Lung microvascular endothelial cell (primary cell): ENCODE measurements at places on chromosomes 2 and 18.

GRCh38 chr2:41950666-41950960 is 97.2 kb upstream of the PKDCC start:
- DNase-seq: no peak

- peak; percentile 41 for DNase-seq
Observed at GRCh38 chr2:241268306-241268705, 47.2 kb downstream of the HDLBP start.

DNA sequence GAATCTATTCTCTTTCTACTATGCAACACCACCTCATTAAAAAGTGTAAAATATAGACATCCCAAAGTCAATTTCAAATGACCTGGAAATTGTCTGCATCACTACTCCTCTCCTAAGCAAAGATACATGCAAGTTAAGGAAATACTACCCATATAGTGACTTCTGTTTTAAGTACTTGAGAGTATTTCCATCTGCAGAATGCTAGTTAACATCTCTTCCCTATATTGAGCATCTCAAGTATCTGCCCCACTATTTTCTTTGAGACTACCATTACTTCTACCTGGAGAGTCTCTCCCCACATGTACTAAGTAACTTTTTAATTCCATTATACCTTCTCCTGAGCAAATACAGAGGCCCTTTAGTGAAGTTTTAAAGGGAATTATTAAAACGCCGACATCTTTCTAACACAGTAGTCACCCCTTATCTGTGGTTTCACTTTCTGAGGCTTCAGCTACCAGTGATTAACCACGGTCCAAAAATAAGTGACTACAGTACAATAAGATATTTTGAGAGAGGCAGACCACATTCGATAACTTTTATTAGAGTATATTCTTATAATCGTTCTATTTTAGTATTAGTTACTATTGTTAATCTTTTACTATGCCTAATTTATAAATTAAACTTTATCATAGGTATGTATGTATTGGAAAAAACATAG is 21.8 kb downstream of the CWC22 start:
- DNase-seq: no peak

GRCh38 chr18:49491857-49492693 is 5.0 kb upstream of the C18orf32 start:
- peak; percentile 99 for DNase-seq

DNA sequence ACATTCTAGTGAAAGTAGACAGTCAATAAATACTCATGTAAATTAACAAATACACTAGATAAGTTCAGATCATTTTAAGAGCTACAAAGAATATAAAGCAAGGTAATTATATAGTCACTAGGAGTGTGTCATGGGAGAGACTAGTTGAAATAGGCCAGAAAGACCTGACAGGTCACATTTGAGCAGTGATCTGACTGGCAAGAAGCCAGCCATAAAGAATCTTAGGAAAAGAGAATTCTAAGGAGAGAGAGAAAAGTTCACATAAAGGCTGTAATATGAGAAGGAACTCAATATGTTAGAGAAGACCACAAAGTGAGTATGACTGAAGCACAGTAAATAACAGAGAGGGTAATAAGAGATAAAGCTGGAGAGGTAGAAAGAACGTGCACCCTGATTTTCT is 31.2 kb downstream of the VSNL1 start:
- no peak for DNase-seq

- DNase-seq: no peak
Observed at GRCh38 chr2:10757814-10758286, 36.4 kb downstream of the ATP6V1C2 start.

DNA sequence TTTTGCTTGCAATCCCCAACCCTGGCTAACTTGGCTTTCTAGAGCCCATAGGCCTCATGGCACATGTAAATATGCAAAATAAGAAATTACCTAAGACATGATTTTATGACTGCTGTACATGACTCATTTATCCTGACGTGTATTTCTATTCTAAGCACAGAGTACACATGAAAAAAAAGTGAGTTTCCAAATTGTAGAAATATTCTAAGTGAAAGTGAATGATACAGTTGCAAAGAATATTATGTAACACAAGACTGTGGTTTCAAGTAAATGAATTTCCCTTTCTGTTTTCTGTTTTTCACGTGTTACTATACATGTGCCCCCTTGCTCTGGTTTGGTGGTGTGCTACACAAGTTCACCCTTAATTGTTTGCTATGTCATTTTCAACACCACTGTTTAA is 162.4 kb downstream of the LRP1B start:
- no peak for DNase-seq

- DNase-seq: no peak
Observed at GRCh38 chr2:232541961-232542714, 2.6 kb downstream of the CHRNG start.

DNA sequence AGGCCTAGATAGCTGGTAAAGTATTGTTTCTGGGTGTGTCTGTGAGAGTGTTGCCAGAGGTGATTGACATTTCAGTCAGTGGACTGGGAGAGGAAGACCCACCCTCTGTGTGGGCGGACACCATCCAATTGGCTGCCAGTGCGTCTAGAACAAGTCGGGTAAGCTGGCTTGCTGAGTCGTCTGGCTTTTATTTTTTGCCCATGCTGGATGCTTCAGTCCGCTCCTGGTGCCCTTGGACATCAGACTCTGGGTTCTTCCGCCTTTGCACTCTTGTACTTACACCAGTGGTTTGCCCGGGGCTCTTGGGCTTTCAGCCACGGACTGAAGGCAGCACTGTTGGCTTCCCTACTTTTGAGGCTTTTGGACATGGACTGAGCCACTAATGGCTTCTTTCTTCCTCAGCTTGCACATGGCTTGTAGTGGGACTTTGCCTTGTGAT is 24.3 kb downstream of the DIS3L2 start:
- no peak for DNase-seq

- DNase-seq: peak; percentile 98
Observed at GRCh38 chr18:3595369-3596273, 145.6 kb downstream of the TGIF1 start.

DNA sequence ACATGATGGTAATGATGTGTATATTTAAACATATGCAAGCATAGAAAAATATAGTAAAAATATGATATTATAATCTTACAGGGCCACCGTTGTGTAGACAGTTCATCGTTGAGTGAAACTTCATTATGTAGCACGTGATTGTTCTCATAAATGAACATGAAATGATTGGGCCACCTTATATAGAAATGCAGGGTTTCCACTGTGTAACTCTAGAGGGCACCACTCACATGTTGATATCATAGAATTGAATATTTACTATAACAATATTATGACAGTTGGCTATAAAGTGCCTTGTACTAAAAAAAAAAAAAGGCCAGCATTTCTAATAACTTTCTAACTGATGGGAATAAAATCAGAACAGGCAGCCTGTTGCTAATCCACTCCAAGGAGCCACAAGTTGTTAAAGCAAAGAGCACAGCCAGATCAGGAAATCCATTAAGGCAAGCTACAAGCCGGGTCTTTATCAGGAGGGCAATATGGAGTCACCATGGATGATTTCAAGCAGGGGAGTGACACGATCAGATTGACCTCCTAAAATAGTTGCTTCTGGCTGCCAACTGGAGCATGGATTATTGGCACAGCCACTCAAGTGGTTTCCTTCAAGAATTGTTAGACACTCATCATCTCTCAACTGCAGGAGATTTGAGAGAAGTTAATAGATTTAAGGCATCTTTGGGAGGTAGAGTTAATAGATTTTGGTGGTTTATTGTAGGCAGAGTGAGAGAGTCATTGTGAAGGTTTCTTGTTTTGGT is 16.7 kb downstream of the IL1F10 start:
- peak; percentile 17 for DNase-seq

DNA sequence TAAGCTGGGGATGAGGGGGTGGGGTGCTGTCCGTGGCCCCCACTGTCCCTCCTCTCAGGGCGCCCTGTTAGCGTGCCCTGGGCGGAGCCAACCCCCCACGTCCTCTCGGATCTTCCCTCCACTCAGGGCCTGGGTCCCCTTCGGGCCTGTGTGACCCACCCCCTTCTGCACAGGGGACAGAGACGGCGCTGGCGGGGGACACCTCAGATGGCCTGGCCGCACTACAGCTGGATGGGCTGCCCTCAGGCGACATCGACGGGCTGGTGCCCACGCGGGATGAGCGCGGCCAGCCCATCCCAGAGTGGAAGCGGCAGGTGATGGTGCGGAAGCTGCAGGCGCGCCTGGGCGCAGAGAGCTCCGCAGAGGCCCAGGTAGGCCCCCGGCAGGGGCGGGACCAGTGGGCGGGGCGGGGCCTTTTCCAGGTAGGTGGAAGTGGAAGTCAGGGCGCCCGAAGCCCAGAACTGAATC is 9.9 kb upstream of the KLHL30 start:
- DNase-seq: no peak

- peak; percentile 16 for DNase-seq
Observed at GRCh38 chr2:715854-716560, 38.8 kb upstream of the TMEM18 start.

DNA sequence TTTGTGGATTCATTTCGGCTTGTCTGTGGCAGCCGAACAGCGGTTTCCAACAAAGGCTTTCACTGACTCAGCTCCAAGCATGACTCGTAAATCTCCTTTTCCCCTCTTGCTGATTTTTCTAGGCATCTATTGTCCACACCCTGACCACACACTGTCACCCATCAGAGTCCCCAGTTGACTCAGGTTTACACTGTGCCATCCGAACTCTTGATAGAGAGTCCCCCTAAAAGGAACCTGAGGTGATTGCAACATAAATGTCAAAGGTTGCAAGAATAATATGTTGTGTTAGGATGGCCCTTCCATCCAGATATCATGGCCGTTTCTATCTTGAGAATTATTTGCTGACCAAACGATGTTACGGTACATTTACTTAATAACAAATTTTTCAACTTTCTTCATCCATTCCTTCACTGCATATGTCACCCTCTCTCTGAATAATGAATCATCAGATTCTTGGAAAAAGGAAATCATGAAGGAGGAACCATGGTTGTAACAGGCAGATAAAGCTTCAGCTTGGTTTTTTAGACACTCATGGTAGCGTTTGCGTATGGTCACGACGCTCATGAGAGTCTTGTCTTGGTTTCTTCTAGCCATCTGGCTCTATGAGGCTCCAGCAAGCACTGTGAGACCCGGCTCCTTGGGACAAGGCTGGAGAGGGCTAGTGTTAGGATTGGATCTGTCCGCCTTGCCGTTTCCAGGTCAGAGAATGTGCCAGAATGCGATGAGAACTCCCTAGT is 72.1 kb downstream of the NPAS2 start:
- peak; percentile 58 for DNase-seq

GRCh38 chr2:141021109-141021508 is 1109.7 kb downstream of the LRP1B start:
- DNase-seq: peak; percentile 86

DNA sequence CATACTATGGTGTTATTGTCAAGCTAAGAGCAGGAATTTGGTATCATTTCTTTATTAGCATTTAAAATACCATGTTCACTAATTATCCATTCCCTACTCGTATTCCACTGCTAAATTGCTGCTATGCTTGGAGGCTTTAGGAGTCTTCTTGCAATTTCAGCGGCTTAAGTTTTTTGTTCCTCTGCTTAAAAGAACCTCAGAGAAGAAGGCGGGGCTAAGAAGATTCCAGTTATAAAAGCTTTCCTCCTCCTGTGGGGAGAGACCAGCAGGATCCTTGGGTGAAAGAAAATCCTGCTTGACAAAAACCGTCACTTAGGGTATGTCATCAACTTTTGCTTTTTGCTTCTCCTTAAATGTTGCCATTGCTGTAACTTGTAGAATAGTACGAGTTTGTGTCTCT is at the start of gene TRPM8:
TSS of gene TRPM8 (plus strand) at position 258 of the 400 bp plus-strand sequence. CDS start 9,165 bp downstream, outside the sequence.
- no peak for DNase-seq

DNA sequence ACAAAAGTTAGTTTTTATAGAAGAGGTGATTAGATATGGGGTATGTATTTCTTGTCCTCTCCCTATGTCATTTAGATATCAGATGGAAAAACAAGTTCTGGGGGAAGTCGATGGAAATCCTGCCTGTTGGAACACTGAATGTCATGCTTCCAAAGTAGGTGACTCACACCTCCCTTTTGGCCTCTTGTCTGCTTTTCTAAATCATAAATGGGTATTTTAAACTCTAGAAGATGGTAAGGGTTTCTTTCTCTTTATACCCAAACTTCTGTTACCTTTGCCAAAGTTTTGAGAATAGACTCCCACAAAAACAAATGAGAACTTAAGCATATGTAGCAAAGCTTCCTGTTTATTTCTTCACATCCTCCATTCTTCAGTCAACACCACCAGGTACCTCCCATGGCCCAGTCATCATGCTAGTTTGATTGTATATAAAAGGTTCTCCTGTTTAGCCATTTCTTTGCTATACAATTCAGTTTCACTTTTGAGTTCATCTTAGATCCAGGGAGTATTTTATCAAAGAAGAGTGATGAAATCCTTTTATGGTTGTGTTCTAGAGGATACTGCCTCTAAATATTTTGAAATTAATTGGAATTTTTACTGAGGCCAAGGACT is 63.9 kb downstream of the PRKRA start:
- peak; percentile 87 for DNase-seq

GRCh38 chr2:233976087-233976486 is 58.9 kb downstream of the TRPM8 start:
- no peak for DNase-seq

- no peak for DNase-seq
Observed at GRCh38 chr2:219769090-219769910, 141.9 kb downstream of the SLC4A3 start.

DNA sequence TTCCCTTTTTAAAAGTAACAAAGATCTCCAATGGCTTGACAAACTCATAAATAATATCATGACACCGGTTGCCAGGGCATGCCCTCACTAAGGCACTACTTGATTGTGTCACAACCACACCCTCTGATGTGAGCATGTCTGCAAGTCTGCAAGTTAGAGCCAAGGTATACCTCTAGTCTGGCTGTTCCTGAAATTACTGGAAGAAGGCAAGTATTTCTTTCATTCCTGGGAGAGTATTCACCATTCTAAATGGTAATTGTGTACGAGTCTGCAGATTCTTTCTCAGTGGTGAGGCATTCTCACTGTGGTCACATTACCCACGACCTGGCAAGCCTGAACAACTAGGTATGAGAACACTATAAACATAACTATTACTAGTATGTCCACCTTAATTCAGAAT is 25.7 kb upstream of the RNU4ATAC start:
- DNase-seq: no peak

DNA sequence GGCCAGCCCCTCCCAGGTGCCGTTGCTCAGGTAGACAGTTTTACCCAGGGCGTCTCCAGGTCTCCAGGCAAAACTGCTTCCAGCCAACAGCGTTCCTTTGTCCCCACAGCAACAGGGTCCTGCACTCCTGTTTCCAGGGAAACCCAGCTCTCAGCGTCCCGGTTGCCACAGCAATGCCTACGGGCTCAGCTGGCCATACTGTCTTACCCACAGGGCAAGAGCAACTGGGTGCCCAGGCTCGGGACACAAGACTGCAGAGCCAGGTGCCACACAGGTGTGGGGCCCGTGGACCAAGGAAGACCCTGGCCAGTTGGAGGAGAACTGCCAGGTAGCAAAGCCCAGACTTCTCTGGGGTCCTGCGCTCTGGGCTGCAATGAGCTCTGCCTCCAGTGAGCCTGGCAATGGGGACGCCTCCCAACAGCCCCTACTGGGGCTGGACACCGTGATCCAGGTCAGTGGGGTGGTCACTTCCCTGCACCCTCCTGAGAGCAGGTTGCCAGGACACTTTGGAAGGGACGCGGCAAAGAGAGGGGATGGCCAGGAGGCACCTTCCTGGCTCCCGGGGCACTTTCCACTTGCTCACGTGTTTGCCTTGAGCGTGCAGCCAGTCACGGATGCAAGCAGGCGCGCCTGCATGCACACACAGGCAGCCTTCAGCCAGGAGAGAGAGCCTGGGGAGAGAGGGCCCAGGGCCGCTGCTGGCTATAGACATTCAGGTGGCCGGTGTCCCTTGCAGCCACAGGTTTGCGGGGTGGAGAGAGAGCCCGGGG is at the start of gene CROCC2:
TSS of gene CROCC2 (plus strand) at position 196 of the 770 bp plus-strand sequence. CDS start at position 374, 178 bp downstream.
- no peak for DNase-seq

- peak; percentile 56 for DNase-seq
Observed at GRCh38 chr2:119240311-119241204, 16.9 kb downstream of the STEAP3 start.

GRCh38 chr2:205054789-205055188 is 509.5 kb downstream of the PARD3B start:
- no peak for DNase-seq
